ENCODE measurements at places on chromosomes 7 and 10.

DNA sequence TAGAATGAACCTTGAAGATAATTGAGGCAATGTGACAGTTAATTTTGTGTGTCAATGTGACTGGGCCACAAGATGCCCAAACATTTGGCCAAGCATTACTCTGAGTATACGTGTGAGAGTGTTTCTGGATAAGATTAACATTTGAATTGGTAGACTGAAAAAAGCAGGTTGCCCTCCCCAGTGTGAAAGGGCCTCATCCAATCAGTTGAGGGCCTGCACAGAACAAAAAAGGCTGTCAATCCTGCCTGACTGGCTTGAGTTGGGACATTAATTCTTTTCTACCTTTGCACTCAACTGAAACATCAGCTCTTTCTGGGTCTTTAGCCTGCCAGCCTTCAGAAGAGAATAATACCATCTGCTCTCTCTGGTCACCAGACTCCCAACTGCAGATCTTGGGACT, 56.6 kb upstream of the PDE1C start:
- no peak for DNase-seq

- no peak for DNase-seq
Observed at GRCh38 chr7:129993275-129993674, 40.5 kb upstream of the UBE2H start.

GRCh38 chr10:35425595-35425994, 89.3 kb downstream of the CCNY start:
- DNase-seq, result no peak

GRCh38 chr10:93346694-93347093, 135.4 kb downstream of the MYOF start:
- DNase-seq, result no peak

DNA sequence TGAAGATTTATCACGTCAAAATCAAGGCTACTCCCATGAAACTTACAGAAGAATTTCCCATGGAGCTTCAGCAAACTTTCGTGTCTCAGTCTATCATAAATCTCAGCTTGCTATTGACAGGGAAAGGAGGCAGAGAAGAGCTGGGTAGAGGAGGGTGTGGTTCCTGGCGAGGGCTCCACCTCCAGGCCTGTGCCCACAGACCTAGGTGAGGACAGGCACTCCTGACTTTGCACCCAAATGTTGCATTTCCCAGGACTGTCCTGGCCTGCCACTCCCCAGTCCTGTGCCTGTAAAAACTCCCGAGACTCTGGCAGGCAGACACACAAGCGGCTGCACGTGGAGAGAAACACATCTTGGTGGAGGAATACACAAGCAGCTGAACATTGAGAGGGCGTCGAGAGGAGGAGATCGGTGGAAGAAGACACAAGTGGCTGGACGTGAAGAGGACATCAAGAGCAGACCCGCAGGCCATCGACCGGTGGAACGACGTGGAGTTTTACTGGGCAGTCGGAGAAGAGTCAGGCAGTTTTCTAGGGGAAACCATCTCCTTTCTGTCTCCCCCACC, 145.1 kb downstream of the CTNNA3 start:
- no peak for DNase-seq

GRCh38 chr10:93208717-93209464, 135.2 kb downstream of the CYP26A1 start:
- DNase-seq, result no peak

GRCh38 chr7:28190077-28190710, 9.6 kb upstream of the JAZF1 start:
- no peak for DNase-seq

DNA sequence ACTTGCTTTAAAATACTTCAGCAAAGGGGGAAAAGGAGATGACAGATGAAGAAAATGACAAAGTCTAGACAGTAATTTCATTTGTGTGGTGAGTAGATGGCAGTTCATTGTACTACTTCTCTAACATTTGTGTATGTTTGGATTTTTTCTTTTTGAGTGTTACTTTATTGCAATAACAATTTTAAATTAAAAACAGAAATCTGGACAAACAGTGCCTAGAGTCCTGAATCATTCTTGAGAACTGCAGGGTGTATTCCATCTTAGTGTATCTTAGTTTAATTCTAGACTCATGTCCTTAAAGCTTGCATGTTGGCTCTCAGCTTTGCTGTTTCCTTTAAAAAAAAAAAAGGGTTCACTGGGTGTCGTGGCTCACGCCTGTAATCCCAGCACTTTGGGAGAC, 31.1 kb downstream of the HOXA1 start:
- no peak for DNase-seq

DNA sequence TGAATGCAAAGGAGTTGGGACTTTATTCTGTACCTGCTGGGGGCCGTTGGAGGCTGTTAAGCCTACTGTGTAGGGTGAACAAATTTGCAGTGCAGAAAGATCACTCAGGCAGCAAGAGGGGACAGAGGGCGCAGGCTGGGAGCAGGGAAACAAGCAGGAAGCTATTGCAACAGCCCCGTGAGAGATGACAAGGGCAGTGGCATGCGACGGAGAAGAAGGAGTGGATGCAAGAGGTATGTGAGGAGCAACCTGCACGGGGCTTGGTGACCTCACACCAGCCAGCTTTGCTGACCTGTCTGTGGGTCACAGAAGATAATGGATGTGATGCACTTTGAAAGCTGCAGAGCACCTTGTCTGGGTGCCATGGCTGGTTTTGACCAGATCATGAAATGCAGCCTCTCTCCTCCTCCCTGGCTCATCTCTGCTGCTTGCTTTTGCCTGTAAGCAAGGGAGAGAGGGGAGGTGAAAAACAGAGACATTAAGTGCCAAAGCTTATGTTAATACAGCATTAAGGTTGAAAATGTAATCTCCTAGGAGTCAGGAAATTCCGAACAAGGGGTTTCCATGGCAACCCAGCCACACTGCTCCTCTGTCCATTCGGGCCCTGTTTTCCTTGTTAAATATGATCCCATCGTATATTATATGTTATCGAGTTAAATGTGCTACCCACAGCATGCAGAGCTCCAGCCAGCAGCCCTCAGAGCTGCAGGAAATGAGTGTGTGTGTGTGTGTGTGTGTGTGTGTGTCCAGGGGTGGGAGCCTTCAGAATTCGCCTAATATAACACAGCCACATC, 314.3 kb upstream of the ZMIZ1 start:
- DNase-seq, result no peak

GRCh38 chr10:398954-399353, 263.7 kb downstream of the ZMYND11 start:
- DNase-seq, result no peak

- no peak for DNase-seq
Observed at GRCh38 chr10:2543142-2543886, 524.0 kb upstream of the PFKP start.

DNA sequence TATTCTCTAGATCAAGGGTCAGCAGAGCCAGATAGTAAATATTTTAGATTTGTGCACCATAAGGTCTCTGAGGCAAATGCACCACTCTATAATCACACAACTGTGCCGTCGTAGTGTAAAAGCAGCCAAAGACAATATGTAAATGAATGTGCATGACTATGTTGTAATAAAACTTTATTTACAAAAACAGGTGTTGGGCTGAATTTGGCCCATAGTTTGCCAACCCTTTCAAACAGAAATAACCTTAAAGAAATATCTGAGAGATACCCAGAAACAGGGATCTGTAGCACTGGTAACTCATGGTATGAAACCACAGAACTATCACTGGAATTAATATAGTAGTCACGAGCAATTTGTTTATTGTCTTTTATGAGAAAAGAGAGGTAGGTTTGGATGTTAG, 86.0 kb downstream of the ARID5B start:
- DNase-seq, result no peak

- no peak for DNase-seq
Observed at GRCh38 chr7:20906801-20907453, 120.2 kb upstream of the SP8 start.
